ENCODE measurements at places on chromosomes 4 and X. TPM values are rescaled to one million over a fixed set of nuclear protein-coding genes. Genes with fewer than 3 reads are reported as not detected.

- peak; percentile 67 for DNase-seq
These were observed 106.2 kb downstream of the SMIM20 start for GRCh38 chr4:26020083-26020668.

The CEP135 gene
- total RNA-seq: 8.3 TPM

DNA sequence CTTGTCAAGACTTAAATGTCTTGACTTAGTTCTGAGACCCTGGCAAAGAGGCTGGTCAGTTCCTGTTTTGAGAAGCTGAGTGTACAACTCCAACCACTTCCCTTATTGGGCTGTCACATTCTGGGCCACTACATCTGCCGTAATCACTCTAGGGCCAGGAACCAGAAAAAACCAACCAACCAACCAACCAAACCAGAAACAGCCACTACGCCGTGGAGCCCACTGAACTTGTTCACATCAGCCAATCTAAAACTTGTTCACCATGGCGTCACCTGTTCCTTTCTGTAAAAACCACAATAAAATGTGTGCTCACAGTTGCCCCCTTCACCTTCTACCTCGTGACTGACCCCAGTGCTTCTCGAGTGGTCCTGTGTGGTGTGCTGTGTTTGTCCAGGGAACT is 107.3 kb downstream of the JADE1 start:
- DNase-seq: no peak

The TMEM144 gene
- total RNA-seq: 2.5 TPM

All from RPMI7951 (cell line).